ENCODE measurements at places on chromosomes 13 and 19. TPM values are rescaled to one million over a fixed set of nuclear protein-coding genes. Genes with fewer than 3 reads are reported as not detected.

The OR7C1 gene
- not detected for total RNA-seq

The TGFB1 gene
- 19.8 TPM for total RNA-seq

The IGFL1 gene
- total RNA-seq, result not detected

The GGACT gene
- 9.1 TPM for total RNA-seq

The HDGFL2 gene
- total RNA-seq, result 69.4 TPM

The MYO1F gene
- 0.09 TPM for total RNA-seq

The TNPO2 gene
- total RNA-seq, result 39.4 TPM

Data from fibroblast of the aortic adventitia (primary cell).